DMS79 treated with DMSO at 0.1 percent for 48 hours (cell line): ENCODE measurements at places on chromosomes 4 and X.

- no peak for DNase-seq
Measured at GRCh38 chr4:78298618-78299017, 241.5 kb downstream of the FRAS1 start.

DNA sequence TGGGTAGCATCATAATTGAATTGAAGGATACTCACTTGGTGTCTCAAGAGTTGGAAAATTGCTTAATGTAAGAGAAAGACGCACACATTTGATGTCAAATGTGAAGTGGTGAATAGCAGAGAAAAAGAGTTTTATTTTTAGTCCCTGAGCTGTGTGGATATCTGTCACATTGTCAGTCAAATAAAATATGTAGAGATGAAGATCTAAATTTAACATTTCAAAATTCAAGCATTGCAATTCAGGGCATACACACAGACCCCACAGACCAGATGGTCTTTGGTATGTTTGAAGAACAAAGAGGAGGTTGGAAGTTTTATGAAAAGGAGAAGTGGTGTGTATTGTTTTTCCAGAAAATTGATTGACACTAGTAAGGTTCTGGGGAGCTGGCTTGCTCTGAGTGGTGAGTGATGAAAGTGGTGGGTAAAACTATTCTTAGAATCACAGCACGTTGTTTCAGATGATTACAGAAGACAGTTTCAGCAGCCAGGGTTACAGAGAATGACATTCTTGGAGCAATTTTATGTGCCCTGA is 44.9 kb upstream of the BBS12 start:
- no peak for DNase-seq

- DNase-seq: no peak
Measured at GRCh38 chrX:47413179-47413594, 42.8 kb downstream of the ZNF157 start.

- DNase-seq: no peak
Measured at GRCh38 chr4:145389550-145389949, 92.1 kb upstream of the SMAD1 start.

GRCh38 chrX:154315416-154315815 is 19.8 kb downstream of the TKTL1 start:
- DNase-seq: no peak

GRCh38 chr4:119286377-119287002 is 35.4 kb downstream of the FABP2 start:
- no peak for DNase-seq

GRCh38 chrX:129599499-129599898 is 55.3 kb downstream of the APLN start:
- DNase-seq: no peak

DNA sequence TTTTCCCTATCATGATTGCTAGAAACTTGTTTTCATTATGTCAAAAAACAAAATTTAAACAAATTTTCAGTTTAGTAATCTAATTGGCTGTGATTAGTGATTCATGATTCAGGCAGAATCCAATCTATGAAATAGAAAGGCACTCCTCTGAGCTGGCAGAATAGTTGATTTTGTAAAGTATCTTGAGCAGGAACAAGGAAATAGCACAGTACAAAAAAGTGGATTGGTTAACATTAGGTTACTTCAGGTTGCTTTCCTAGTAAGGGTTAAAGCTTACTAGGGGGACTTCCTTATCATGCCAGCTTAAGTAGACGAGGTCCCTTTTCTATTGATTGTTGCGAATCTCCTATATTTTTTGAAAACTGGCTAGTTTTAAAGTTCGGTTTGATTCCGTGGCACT is 43.4 kb upstream of the PRDM5 start:
- no peak for DNase-seq

GRCh38 chrX:53122013-53122412 is 28.1 kb downstream of the KANTR start:
- no peak for DNase-seq

GRCh38 chr4:38662522-38663089 is 1.4 kb upstream of the KLF3 start:
- DNase-seq: no peak
